Inflammatory macrophage (primary cell): ENCODE measurements at places on chromosomes 1 and 21.
A peak's percentile ranks its signal among the peaks of the same experiment; 100 is the strongest.

GRCh38 chr1:157105988-157106812, 6.6 kb upstream of the ETV3L start:
- DNase-seq: peak; percentile 80

GRCh38 chr1:205575294-205575885, 56.4 kb downstream of the ELK4 start:
- DNase-seq: no peak

DNA sequence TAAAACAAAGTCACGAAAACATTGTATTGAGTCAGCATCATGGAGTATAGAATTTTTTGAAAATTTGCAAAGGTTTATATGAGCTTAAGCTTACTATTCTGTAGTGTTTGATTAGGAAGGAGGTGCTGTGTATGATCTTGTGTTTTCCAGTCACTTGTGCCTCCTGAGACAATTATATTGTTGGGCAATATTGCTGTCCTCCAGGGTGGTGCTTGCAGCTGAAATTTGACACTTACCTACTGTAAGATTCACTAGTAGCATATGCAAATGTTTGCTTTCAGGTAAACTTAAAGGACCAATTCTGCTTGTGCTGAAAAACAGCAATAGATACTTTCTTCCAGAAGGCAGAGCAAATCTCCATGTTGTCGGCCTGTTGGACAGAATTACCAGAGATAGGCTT, 268.0 kb downstream of the TGFB2 start:
- DNase-seq: no peak

- no peak for DNase-seq
These were observed 92.4 kb upstream of the RALGPS2 start for GRCh38 chr1:178632653-178633052.

- no peak for DNase-seq
These were observed 142.6 kb downstream of the PSMG1 start for GRCh38 chr21:39040494-39041110.

DNA sequence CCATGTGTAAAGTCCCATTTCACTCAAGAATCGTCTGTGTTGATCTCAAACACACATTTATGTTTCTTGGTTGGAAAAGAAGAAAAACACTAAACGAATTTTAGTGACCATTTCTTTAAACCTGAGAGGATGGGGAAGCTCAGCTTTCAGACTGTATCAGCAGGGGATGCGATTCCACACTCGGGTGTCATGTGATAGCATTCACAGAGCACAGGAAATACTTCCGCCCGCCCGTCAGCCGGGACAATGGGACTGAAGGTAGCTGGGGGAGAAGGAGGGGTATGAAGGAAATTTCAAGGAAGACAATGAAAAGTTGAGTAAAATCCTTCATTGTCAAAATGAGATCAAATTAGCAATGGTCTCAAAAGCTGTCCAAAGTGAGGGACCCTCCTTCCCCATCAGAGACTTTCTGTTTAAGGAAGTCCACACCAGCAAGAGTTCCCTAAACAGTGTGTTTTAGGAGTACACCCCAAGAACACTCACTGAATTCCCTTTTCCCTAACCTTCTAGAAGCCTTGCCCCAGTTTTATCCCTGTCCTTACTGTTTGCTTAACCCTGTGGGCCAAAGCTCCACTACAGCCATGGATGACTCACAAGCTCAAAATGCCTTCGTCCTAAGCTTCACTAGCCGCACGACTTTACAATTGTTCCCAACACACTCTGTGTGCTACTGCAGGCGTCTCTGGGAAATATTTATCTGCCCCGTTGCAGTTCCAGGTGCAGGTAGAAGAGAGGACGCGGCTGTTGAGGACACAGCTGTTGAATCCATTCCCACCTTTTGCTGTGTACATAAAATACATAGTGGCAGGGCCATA, 51.4 kb upstream of the SIM2 start:
- DNase-seq: no peak

DNA sequence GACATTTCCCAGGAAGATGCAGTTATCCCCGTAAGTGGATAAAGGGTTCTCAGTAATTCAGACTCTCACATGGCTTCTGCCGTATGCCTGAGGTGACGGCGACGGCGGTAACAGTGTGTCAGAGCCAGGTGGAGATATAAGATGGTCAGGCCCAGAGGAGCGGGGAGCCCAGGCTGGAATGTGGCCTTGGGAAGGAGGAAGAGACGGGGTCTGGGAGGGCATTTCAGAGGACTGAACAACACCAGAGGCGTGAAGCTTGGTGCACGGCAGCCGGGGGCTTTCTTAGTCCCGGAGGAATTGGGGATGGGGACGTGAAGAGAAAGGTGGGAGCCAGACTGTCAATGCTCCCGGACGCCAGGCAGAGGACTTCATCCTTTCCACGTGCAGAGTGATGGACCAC, 1.0 kb downstream of the RER1 start:
- no peak for DNase-seq

DNA sequence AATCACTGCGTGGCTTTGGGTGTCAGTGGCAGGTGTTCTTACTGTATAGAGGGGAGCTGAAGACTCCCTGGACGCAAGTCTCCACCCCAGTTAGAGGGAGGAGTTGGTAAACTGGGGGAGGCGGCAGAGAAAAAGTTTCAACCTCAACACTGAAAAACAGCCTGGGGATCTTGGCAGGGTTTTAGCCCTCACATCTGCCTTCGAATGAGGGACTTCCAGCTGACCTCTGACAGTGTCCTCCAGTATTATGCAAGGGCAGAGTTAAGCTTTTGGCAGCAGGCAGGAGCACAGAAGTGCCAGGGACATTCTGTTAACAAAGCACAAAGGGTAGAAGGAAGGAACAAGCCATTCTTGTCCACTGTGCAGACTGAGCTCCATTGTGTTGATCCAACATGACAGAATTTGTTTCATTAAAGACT, 41.2 kb upstream of the RAB4A start:
- DNase-seq: peak; percentile 35

DNA sequence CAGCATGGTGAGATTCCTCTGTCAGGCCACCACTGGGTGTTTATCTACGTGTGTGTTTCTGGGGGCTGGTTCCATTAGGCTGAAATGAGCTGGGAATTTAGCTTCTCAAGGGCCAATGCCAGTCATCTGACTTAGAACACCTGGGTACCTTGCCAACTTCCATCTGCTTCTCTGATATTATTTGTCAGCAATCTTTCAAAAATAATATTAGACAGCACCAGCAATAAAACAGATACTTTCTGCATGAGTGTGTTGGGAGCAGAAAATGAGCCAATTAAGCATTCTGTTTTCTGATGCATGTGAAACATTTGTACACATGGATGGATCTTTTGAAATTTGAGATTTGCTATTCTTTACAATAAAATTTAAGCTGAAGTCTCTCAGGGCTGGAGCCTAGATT, 124.1 kb downstream of the RYR2 start:
- DNase-seq: no peak

DNA sequence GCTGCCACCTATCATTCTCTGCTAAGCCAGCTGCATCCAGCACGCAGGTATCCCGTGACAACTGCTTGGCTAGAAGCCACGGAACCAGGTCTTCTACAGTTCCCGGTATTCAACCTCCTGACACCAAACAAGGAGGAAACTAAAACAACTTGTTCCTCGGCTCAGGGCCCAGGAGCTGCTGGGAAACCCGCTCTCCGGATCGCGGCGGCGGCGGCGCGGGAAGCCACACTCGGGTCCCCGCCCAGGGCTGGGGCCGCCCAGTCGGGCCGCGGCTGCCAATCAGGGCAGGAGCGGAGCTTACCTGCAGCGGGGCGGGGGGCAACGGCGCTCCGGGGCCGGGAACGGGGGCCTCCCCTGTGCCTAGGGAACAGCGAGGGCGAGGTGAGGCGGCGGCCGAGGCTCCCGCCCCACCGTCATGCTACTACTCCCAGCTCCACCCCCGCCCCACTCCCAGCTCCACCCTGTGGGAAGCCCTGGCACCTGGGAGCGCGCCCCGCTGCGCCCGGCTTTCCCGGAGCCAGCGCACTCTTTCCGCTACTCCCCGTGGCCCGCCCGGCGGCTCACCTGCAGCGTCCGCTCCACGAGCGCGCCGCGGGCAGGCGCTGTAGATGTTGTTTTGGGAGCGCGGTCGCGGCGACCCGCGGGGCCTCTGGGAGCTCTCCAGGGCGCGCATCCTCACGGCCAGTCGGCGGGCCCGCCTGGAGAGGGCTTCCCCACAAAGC, 12.1 kb downstream of the IL24 start:
- no peak for DNase-seq

- peak; percentile 17 for DNase-seq
These were observed 596 bp downstream of the TOR3A start for GRCh38 chr1:179082333-179082998.

DNA sequence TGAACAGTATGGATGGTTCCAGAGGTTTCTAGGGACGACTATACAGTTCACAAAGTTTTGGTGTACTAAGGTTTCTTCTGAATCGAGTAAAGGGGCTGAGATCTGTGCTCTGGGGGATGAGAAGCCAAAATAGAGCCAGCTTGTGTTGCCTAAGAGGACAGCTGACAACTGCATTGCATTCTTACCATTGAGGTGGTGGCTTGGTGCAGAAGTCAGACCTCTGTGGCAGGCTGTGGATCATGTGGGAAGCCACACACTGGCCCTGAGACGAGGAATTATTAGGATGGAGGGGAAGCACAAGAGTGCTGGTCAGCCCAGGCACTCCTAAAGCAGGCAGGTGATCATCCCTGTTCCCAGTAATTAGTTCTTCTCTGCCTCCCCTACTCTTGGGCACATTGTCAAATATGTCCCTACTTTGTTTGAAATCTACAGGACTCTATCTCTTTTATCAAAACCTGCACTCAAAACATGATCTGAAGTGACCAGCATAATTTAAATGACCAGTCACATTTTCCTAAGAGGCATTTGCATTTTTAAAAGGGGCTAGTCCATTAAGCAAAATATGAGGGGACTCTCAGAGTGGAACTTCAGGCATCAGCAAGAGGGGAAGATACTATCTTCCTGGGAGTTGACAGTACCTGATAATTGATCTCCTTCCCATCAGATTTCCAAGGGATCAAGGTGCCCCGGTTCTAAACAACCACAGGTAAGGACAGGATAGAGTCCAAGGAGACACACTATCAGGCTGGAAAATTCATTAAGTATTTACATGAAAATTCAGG, at the start of gene FCRLB:
FCRLB (plus strand) TSS at position 589 of the 782 bp plus-strand sequence. CDS start 1,129 bp downstream, outside the sequence.
- DNase-seq: peak; percentile 83

DNA sequence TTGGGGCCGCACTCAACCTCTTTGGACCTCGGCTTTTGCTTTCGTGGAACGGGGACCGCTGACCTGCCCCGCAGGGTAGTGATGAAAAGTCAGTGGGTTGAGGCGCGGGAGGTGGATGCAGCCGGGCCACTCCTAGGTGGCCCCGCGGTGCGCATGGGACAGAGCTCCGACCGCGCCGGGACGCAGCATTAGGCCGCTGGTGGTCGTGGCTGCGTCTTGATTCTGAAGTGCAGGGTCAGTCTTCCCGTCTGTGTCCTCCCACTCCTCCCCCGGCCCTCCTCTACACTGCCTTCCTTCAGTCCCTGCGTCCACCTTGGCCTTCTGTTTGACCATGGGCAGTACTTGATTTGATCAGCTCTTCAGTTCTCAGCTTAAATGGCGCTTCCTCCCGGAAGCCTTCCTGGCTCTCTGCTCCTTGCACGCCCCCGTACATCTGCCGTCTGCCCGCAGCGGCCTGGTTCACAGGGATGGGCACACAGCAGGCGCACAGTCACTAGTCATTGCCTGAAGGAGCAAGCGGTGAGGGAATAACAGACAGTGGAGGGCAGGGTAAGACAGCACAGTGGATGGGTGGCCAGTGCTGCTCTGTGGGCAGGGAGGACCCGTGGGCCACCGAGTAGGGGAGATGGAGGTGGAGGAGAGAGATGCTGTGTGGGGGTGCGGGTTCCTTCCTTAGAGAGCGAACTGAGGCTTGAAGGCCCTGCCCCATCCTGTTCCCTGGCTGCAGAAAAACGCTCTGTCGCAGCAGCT, 633 bp downstream of the THEMIS2 start:
- peak; percentile 62 for DNase-seq

- no peak for DNase-seq
These were observed 152.3 kb downstream of the SNX7 start for GRCh38 chr1:98813738-98814309.

DNA sequence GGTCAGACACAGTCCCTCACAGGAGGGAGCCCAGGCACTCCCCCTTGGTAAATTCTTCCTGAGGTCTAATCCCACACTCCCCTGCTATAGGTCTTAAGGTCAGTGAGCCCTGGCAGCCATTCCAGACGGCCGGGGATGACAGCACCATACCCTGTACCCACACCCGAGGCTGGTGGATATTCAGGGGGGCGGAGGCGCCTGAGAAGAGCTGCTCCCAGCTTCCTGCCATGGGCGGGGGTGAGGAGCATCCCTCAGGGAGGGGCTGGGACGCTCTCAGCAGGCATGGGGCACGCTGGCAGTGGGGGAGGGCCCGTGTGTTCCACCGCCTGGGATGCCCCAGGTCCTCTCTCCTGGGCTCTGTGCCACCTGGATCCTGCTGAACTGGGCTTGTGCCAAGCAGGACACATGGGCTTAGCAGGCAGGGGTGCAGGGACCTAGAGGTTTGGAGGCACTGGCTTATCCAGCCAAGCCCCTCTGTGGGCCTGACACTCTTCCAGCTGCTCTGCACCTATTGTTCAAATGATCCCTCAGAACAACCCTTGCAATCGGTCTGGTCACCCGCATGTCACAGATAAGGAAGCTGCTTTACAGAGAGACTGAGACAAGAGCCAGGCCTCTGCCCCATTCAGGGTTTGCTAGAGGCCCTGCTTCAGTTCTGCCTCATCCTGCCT, 5.7 kb upstream of the ADGRB2 start:
- no peak for DNase-seq

GRCh38 chr1:42148166-42148565, 5.0 kb upstream of the GUCA2B start:
- no peak for DNase-seq

- no peak for DNase-seq
These were observed 10.9 kb downstream of the IER5 start for GRCh38 chr1:181099152-181100014.

DNA sequence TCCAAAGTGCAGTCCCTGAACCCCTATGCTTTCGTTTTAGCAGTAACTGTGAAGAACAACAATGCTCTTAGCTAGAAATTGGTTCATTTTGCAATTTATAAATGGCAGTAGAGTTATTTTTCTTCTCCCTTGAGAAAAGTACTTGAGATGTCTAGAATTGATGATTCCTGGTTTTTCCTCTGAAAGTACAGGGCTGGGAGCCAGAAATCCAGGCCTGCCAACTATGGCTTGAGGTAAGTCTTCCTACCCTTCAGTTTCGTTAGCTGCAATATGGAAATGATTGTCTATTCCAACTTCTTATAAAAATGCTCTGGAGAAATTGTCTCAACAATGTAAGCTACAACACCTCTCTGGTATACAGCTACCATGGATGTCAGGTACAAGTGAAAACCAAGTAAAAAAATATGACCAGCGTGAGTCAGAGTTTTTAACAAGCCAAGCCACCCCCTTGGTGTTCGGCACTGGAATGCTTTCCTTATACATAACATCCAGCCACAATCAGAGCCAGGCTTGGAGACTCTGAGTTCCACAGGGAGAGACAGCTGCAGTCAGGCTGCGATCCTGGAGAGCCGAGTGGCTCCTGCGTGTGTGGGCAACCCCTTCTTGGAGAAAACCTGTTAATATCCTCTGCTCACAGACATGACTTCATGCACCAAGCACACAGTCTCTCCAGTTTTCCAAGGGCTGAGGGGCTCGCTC, 22.0 kb downstream of the TSPAN2 start:
- DNase-seq: no peak
